ENCODE measurements at places on chromosomes 3 and 15.

GRCh38 chr15:46222826-46223225 is 588.0 kb downstream of the SQOR start:
- no peak for DNase-seq

DNA sequence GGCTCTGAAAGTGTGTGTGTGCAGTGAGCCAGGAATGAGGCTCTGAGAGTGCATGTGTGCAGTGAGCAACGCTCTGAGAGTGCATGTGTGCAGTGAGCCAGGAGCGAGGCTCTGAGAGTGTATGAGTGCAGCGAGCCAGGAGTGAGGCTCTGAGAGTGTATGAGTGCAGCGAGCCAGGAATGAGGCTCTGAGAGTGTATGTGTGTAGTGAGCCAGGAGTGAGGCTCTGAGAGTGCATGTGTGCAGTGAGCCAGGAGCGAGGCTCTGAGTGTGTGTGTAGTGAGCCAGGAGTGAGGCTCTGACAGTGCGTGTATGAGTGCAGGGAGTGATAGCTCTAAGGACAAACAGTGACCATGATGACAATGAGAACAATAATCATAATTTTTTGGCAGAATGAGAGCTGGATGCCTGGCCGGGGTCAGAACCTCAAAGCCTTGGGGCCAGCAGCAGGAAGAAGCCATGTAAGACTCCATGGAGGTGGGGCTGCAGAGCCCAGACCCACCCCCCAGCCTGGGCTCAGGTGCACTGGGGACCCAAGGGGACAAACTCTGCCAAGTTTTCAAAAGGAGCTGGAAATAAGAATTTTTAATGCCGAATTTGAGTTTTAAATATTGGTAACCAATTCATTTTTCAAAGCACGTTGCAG is 85.7 kb upstream of the PRR20G start:
- no peak for DNase-seq

DNA sequence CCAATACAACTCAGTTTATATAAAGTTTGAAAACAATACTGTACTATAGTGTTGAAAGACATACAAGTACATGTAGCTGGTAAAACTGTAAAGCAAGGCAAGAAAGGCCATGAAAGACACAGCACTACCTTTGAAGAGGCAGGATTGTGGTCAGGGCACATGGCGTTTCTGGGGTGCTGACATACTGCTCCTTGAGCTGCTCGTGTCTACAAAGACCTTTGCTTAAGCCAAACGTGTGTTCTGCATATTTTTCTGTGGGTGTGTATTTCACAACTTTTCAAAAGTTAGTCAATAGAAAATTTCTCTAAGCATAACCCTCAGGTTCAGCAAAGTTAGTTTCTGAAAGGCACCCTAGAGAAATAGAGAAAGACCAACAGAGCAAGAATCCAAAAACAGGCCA is 14.1 kb upstream of the TOPAZ1 start:
- no peak for DNase-seq

DNA sequence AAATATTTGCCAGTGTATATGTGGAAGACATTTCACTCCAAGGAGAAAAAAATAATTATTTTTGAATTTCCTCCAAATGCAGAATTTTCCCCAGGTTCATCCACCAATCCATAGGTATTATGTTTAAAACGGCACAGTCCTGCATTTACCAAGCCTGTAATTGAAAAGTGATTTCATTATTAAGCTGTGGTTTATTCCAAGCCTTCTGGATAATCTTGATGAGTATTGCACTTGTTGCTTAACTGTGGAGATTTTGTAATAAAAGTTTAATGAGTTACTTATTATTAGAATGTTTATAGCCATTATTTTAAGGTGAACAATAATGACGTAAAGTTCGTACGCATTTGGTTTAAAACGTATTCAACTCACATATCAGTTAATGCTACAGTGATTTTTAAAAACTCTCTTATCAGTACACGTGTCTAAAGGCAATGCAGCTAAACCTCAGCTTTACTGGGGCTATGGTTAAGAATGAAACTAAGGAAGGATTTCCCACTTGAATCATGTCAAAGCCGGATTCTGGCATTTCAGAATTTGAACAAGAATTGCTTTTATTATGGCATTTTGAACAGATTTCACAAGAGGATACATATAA is 283.9 kb downstream of the MECOM start:
- no peak for DNase-seq

DNA sequence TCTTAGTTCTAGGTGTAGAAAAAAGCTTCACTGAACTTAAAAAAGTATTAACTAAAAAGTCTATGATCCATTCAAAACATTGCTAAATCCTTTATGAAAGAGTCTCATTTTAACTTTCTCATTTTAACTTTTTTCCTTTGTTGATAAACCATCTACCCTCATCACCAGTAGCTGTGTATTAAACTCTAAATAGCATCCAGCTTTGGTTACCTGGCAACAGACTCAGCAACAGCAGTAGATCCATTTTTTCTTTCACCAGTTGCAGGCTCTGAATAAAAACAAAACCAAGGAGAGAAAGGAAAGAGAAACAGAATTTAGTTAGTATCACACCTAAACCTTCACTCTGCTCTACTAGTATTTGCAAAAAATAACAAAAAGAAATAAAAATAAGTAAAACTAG is 51.6 kb downstream of the TP53BP1 start:
- no peak for DNase-seq

Measured in activated CD8-positive, alpha-beta memory T cell treated with anti-CD3 and anti-CD28 coated beads, Interleukin-2, amount 50 U/mL, for 48 hours (primary cell).